Uterus (tissue), 4 donors: ENCODE measurements at places on chromosomes 7 and 10.

DNA sequence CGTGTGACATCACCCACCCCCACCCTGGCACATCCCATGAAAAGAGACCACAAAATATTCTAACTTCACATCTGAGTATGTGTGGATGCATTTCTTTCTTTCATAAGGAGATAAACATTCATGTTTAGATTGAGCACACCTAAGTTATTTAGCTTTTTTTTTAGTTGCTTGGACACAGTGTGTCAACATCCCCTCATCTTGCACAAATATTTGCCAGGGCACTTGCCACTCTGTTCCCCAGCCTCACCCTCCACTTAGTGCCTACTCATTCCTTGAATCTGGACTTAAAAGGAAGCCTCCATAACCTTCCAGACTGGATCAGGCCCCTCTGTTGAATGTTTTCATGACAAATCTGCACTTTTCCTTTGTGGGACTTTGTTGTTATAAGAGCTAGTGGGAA, 338.9 kb upstream of the IGFBP3 start:
- no peak for DNase-seq

DNA sequence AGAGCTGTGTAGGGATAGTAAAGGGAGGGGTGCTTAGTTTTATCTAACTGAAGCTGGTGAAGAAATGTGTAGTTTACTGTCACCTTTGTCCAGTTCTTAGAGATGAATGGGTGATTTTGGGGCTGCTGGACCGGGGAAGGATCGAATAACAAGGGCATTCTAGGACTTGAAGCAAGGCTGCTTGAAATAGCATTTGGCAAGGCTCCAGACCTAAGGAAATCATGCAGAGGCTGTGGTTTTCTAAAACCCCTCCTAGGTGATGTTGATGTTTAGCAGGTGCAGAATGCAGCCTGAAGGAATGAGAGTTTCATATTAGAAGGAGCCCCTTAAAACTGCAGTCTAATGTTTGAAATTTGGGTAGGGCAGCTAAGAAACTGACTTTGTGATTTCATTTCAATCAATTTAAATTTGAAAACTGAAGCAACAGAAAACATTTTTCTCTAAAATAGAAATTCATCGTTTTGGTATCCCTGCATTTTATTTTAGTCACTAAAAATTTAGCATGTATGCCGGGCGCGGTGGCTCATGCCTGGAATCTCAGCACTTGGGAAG, 68.5 kb downstream of the TET1 start:
- no peak for DNase-seq

DNA sequence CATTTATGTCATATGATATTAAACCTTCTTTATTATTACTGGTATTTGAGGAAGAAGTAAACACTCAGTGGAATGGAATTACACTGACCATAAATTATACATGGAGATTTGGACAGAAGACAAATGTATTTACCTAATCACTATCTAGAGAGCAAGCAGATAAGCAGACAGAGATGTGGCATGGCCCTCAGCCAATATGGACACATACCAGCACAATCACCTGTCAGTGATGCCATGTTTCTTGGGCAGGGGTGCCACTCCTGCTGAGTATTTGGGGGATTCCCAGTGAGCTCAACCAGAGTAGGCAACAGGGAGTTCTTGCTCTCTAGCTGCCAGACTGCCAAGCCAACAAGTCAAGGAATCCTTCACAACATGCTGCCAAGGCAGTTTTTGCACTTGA, 866.3 kb upstream of the LRRN3 start:
- DNase-seq = no peak

- DNase-seq = no peak
These were observed 19.4 kb downstream of the SLK start for GRCh38 chr10:103986360-103986759.

DNA sequence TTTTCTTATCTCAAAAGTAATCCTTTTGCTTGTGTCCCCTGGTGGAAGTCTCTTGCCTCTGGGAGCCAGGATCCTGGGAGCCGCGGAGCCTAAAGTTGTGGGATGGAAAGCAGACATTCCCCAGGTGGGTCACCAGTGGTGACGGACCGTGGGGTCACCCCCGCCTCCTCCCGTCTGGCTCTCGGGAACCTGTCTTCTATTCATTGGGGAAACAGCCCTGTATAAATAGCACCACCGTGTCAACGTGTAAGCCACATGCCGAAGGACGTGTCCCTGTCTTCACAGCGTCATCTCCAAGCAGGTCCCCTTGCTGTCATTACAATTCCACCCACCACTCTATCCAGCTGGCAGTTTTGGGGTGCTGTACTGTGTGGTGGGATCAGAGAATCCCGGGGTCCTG, 87.5 kb downstream of the ELFN1 start:
- no peak for DNase-seq

GRCh38 chr10:61888744-61889143, 12.8 kb upstream of the ARID5B start:
- DNase-seq = no peak

DNA sequence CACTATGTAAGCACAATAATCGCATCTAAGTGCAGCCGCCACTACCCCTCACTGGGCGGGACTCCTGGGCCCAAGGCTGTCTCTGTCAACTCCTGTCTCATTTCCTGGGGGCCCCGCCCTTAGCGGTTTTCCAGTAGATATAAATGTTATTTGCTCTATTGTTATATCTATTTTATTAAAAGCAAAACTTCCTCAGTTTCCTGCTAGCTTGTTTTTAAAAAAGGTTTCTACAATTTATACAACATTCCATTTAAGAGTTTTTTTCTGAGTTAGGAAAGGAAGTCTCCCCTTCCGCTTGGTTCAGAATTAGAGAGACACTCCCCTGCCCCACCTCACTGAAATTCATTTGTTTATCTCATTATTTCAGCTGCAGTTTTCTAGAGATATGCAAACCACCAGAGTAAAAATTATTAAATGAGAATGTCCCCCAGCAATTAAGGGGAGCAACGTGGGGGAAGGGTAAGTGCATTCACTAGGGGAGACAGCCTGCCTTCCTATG, 82.7 kb downstream of the RAMP3 start:
- no peak for DNase-seq
